Posterior vena cava (tissue), 2 donors: ENCODE measurements at places on chromosomes 2 and 18. TPM values are rescaled to one million over a fixed set of nuclear protein-coding genes. Genes with fewer than 3 reads are reported as not detected.

Gene HOXD9
- total RNA-seq = 12.0 TPM

Gene POTEE
- 0.38 TPM for total RNA-seq

Gene VAMP8
- 29.7 TPM for total RNA-seq

Gene ARHGAP28
- total RNA-seq = 26.2 TPM

Gene IL36RN
- not detected for total RNA-seq

Gene EVA1A
- total RNA-seq = 0.56 TPM

Gene ANKRD53
- 1.4 TPM for total RNA-seq

Gene B3GNT7
- 7.7 TPM for total RNA-seq

Gene UGT1A7
- not detected for total RNA-seq

Gene ALPI
- not detected for total RNA-seq

Gene CYRIA
- 23.5 TPM for total RNA-seq

Gene SAP130
- 17.2 TPM for total RNA-seq

Gene NTSR2
- not detected for total RNA-seq

Gene GALNT14
- 1.1 TPM for total RNA-seq

Gene OTOS
- total RNA-seq = not detected

Gene BCL11A
- total RNA-seq = 2.0 TPM

Gene TSHZ1
- total RNA-seq = 18.5 TPM

Gene EGR4
- not detected for total RNA-seq

DNA sequence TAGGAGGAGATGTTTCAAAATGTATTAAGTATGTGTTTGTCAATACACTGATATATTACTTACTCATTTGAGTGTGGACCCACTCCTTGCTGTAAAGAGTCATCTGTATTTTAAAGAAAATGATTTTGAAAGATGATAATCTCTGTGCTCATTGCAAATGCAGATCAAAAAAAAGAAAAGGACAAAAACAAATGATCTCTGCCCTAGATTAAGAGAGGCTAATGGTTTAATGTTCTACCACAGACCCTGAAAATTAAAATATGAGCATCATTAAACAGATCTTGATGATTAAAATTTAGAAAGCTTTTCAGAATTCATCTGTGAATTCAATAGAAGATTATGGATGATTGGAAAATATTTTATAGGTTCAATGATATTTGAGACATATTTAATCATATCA is 136.5 kb downstream of the CNTNAP5 start:
- no peak for DNase-seq

GRCh38 chr2:43219383-43220228 is 6.8 kb downstream of the ZFP36L2 start:
- peak; percentile 93 for DNase-seq

GRCh38 chr2:11478899-11479605 is 13.1 kb upstream of the E2F6 start:
- no peak for DNase-seq

DNA sequence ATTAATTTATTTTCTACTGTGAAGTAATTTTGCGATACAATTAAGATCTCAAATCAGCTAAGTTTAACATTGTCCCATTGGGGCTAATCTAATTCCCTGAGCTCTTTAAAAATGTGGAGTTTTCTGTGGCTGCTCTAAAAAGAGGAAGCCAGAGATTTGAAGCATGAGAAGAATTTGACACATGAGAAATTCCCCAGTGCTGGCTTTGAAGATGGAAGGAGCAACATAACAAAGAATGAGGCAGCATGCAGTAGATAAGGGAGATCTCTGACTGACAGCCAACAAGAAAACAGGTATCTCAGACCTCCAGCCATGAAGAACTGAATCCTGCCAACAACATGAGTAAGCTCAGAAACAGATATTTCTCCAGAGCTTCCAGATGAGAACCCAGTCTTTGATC is 308.4 kb downstream of the ZNF804A start:
- no peak for DNase-seq

DNA sequence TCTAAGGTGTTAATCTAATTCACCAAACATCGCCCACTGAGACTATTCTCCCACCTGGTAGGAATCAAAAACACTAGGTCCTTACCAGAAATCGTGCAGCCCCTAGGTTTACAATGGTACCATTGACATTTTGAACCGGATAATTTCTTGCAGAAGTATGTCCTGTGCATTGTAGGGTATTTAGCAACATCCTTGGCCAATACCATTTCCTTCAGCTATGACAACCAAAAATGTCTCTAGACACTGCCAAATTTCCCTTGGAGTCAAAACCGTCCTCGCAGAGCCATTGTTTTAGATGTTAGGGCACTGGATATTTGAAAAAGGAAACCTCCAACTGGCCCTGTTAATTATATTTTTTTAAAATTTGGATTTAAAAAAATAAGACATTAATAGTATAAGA is 3.8 kb downstream of the VPS54 start:
- DNase-seq = no peak

DNA sequence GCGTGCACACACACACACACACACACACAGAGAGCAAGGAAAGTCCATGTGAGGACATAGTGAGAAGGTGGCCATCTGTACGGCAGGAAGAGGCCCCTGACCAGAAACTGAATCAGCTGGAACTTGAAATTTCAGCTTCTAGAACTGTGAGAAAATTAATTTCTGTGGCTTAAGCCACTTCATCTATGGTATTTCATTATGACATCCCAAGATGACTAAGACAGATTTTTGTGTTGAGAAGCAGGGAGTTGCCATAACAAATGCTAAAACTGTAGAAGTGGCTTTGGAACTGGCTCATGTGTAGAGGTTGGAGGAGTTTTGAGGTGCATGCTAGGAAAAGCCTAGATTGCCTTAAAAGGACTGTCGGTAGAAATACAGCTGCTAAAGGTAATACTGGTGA is 63.4 kb upstream of the ZBTB7C start:
- no peak for DNase-seq

DNA sequence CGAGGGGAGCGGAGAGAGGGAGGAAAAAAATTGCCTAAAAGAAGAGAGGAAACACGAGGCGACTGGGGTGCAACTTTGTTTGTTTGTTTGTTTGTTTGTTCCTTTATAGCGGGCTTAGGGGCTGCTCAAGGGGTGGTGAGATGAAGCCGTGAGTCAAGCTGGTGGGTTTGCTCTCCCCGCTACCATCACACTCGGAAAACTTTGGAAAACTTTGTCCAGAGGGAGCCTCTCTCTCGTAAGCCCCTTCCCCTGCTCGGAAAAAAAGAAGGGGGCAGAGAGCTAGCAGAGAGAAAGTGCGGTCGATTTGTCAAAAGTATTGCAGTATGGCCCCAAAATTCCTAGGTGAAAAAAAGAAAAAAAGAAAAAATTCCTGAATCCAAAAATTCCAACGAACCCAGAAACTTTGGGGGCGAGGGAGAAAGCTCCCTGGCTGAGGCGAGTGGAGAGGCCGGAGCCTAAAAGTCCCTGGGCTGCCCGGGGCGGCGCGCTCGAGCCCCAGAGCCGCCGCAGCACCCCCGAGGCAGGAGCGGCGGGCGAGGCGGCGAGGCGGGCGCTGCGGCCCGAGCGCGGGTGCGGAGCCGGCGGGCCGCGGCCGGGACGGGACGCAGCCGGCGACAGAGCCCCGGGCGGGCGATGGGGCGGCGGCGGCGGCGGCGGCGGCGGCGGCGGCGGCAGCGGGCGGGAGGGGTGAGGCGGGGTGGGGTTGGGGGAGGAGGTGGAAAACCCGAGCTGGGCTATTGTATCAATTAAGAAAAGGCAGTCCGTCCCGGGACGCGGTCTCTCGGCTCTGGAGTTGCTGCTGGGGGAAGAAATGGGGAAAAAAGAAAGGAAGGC is 558 bp upstream of the CYP26B1 start:
- peak; percentile 47 for DNase-seq

GRCh38 chr2:100262046-100262445 is 60.3 kb downstream of the LONRF2 start:
- DNase-seq = no peak

GRCh38 chr2:1664698-1665097 is 79.6 kb downstream of the PXDN start:
- peak; percentile 74 for DNase-seq

GRCh38 chr2:176521878-176522670 is 252.8 kb downstream of the MTX2 start:
- DNase-seq = no peak

GRCh38 chr2:31598694-31599093 is 18.0 kb upstream of the SRD5A2 start:
- no peak for DNase-seq

- peak; percentile 11 for DNase-seq
Measured at GRCh38 chr18:48985161-48985560, 34.4 kb upstream of the SMAD7 start.

DNA sequence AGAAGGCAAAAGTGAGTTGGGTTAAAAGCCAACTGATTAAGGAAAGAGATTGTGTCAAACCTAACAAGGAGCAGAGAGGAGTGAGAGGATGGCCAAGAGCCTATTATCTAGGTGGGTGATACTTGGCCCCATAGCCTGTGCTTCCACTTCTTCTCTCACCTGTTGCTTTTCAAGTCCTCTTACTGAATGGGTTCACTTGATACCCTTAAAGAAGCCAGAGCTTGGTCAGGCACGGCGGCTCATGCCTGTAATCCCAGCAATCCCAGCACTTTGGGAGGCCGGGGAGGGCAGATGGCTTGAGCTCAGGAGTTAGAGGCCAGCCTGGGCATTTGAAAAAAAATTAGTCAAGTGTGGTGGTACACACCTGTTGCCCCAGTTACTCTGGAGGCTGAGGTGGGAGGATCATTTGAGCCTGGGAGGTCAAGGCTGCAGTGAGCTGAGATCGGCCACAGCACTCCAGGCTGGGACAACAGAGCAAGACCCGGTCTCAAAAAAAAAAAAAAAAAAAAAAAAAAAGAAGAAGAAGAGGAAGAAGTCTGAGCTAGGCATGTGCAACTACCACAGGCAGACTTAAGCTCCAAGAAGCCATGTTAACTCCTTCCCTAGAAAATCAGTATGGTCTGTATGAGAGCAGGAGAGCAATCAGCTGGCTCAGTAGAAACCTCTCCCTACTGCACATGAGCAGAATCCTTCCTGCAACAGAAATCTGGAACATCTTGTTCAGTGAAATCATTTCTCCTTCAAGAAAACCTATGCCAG is 28.4 kb upstream of the ME2 start:
- DNase-seq = no peak

DNA sequence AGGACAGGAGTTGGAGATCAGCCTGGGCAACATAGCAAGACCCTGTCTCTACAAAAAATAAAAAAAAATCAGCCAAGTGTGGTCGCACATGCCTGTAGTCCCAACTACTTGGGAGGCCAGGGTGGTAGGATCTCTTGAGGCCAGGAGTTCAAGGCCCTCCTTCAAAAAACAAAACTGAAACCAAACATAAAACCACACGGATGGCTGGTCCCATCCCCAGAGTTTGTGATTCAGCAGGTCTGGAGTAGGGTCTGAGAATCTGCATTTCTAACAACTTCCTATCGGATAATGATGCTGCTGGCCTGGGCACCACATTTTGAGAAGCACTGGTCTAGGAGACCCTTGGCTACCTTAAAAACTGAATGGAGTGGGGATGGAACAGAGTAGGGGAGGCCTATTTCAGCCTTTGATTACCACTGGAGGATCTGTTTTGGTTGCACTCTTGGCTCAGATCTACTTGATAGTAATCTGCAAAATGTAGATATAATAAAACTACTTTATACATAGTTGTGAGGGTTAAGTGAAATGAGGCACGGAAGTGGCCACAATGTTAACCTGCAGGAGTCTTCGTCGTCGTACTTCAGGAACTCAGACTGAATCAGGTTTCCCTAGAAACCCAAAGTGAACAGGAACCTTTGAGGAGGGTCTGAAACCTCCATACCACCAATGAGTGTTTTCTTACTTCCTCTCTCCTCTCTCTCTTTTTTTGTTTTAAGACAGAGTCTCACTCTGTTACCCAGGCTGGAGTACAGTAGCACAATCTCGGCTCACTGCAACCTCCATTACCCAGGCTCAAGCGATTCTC is 25.5 kb upstream of the NFE2L2 start:
- DNase-seq = no peak

DNA sequence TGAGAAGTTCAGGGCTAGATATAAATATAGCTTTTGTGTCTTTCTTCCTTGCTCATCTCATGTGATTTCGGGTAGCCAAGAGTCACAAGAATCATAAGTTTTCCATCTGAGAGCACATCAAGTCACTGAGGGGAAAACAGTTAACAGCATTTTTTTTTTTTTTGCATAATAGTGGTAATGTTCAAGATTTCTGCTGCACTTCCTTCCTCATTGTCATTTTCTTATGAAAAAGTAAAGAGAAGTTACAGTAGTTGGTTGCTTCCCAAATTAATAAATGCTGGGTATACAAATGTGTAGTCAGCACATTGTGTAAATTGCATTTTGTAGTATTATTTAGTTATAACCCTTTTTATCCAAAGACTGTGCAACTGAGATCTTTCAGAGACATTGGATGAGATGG is 93.6 kb downstream of the ZEB2 start:
- DNase-seq = no peak

- no peak for DNase-seq
Measured at GRCh38 chr2:68119504-68119903, 38.2 kb upstream of the PNO1 start.

- DNase-seq = no peak
Measured at GRCh38 chr2:216908300-216908699, 48.4 kb upstream of the TNP1 start.

DNA sequence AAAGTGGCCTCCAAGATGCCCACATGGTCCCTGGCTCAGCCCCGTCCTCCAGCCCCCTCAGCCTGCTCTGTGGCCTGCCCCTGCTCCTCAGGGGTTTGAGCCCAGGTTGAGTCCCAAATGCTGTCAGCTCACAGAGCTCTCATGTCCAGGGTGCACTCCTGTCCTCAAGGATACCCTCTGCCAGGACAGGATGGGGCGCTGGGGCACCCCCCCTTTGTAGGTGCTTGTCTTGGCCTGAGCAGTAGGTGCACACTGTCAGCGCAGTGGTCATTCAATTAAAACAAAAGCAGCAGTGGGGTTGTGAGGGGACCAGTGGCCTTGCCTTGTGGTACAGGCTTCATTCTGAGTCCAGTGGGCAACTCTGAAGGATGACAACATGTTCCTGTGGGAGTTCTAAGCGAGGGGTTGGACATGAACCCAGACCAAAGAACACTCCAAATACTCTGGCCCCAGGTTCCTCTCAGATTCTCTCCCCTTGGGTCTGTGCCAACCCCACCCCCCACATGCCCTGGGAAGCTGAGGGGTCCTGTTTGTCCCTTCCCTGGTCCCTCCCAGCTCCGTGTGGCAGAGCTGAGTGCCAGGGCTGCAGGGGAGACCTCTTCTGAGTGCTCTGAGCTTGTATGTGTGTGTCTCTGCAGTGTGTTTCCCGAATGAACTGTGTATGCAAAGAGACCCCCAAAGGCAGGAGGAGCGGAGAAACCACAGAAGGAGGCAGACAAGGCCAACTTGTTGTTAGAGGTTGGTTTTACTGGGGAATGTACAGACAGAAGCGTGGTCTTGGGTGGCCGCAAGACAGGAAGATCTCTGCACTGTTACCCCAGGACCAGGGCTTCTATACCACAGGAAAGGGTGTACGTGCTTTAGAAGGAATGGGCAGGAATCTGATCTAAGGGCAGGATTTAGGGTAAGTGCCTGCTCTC is 155.6 kb upstream of the HS6ST1 start:
- DNase-seq = no peak
